ENCODE measurements at places on chromosomes 6 and 20.

DNA sequence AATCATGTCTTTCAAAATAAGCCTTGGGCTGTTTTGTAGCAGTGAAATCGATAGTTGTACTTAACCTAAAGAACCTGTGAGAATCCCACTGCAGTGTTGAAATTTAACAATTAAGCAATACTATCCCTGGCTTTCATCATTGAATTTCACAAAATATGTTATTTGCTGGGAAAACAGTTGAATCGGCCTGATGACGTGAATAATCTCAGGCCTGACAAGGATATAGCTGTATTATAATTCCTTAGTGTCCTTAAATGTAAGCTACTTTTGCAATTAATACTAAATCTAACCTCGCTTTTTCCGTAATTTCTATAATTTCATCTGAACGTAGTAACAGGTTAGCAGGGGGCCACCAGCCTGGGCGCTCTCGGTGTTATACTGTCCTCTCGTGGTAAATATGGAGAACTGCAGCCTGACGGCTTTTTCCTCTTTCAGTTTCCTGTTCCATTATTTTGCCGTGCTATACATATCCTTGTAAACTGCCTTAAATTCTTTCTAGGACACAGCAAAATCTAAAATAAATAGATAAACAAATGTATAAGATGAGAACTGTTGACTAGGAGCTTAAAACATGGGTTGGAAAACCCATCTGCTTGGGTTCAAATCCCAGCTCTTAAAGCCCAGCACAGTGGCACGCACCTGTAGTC lies 24.0 kb downstream of the MTFR2 start:
- DNase-seq, result peak; percentile 58

GRCh38 chr6:10033223-10033829 lies 381.5 kb downstream of the TFAP2A start:
- DNase-seq, result no peak

- no peak for DNase-seq
These were observed 32.0 kb downstream of the KCNQ2 start for GRCh38 chr20:63440366-63440955.

- DNase-seq, result no peak
These were observed 29.9 kb downstream of the SGK1 start for GRCh38 chr6:134287859-134288537.

DNA sequence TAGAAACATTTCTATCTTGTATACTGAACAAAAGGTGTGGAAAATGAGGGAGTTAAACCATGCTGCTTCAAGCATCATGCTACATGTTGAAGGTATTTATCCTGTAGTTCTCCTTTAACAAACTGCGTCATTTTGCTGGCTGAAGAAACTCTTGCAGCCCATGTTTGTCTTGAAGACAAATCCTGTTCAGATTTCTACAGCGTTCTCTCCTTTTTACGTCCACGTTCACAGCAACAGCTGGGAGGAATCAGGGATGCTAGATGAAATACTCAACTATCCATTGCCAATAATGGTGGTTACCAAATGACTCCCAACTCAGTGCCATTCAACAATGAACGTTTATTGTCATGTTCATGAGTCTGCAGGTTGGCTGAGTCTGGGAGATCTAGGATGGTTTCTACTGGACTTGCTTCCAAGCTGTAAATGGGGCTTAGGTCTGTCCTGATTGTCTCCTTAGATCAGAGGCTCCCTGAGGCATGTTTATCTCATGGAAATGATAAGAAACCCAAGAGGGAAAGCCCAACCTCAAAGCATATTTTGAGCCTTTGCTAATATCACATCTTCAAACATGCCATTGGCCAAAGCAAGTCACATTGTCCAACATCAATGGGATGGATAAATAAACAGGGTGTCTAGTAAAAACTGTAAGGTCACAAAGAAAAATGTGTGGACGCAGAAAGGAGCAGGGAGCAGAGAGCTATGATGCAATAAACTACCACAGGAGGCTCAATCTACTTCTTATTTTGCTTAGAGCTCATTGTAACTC lies 2.7 kb upstream of the PLCB1 start:
- DNase-seq, result no peak

GRCh38 chr6:40606981-40607380 lies 19.8 kb upstream of the LRFN2 start:
- DNase-seq, result no peak
